H4 (cell line): ENCODE measurements at places on chromosomes 1 and 21. TPM values are rescaled to one million over a fixed set of nuclear protein-coding genes. Genes with fewer than 3 reads are reported as not detected.

LENEP gene
- not detected in 2 replicates for total RNA-seq

AJAP1 gene
- 3.6 and 6.1 TPM in 2 replicates for total RNA-seq

BEND5 gene
- total RNA-seq: 0.16 and 1.6 TPM in 2 replicates

LRRC3 gene
- 0.37 and 0.52 TPM in 2 replicates for total RNA-seq

GALE gene
- 128 and 142 TPM in 2 replicates for total RNA-seq

CRABP2 gene
- total RNA-seq: 0.95 and 3.8 TPM in 2 replicates

RHOU gene
- total RNA-seq: 2.1 and 2.8 TPM in 2 replicates

PCP4 gene
- total RNA-seq: not detected in 2 replicates

CFAP126 gene
- not detected in 2 replicates for total RNA-seq

FAM43B gene
- total RNA-seq: 0.04 TPM in 1 of 2 replicates, not detected in the other

CDC20 gene
- 313 and 327 TPM in 2 replicates for total RNA-seq

RNPEP gene
- 86.4 and 89.6 TPM in 2 replicates for total RNA-seq

TEDDM1 gene
- total RNA-seq: not detected in 2 replicates

E2F2 gene
- total RNA-seq: 4.4 and 5.2 TPM in 2 replicates

ACADM gene
- total RNA-seq: 11.5 and 26.5 TPM in 2 replicates

AIRE gene
- not detected in 2 replicates for total RNA-seq

NMNAT2 gene
- 0.14 and 1.4 TPM in 2 replicates for total RNA-seq

ZNF648 gene
- total RNA-seq: 0.06 TPM in 1 of 2 replicates, not detected in the other

CEP350 gene
- 15.4 and 17.9 TPM in 2 replicates for total RNA-seq

VSIG8 gene
- 0.14 TPM in 1 of 2 replicates, not detected in the other for total RNA-seq

A3GALT2 gene
- not detected in 2 replicates for total RNA-seq

TCHHL1 gene
- not detected in 2 replicates for total RNA-seq

AGT gene
- total RNA-seq: 66.1 and 72.7 TPM in 2 replicates

MAEL gene
- not detected in 2 replicates for total RNA-seq

CYP4A22 gene
- total RNA-seq: not detected in 2 replicates

TRIM67 gene
- not detected in 2 replicates for total RNA-seq

STYXL2 gene
- 0.04 TPM in 1 of 2 replicates, not detected in the other for total RNA-seq

SAMD11 gene
- total RNA-seq: 39.7 and 116 TPM in 2 replicates

UCHL5 gene
- 14.1 and 25.6 TPM in 2 replicates for total RNA-seq

SERPINC1 gene
- not detected in 2 replicates for total RNA-seq

CD34 gene
- total RNA-seq: 0.06 TPM in 1 of 2 replicates, not detected in the other

ATAD3C gene
- total RNA-seq: not detected in 2 replicates

LEPR gene
- total RNA-seq: 1.9 and 2.4 TPM in 2 replicates
